ENCODE measurements at places on chromosomes 16 and 17. TPM values are rescaled to one million over a fixed set of nuclear protein-coding genes. Genes with fewer than 3 reads are reported as not detected.

DNA sequence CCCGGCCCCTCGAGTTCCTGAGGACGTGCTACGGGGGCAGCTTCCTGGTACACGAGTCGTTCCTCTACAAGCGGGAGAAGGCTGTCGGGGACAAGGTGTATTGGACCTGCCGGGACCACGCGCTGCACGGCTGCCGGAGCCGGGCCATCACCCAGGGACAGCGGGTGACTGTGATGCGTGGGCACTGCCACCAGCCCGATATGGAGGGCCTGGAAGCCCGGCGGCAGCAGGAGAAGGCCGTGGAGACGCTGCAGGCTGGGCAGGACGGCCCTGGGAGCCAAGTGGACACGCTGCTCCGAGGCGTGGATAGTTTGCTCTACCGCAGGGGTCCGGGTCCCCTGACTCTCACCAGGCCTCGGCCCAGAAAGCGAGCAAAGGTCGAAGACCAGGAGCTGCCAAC is 21.4 kb downstream of the FLYWCH1 start:
- DNase-seq: peak; percentile 43

DNA sequence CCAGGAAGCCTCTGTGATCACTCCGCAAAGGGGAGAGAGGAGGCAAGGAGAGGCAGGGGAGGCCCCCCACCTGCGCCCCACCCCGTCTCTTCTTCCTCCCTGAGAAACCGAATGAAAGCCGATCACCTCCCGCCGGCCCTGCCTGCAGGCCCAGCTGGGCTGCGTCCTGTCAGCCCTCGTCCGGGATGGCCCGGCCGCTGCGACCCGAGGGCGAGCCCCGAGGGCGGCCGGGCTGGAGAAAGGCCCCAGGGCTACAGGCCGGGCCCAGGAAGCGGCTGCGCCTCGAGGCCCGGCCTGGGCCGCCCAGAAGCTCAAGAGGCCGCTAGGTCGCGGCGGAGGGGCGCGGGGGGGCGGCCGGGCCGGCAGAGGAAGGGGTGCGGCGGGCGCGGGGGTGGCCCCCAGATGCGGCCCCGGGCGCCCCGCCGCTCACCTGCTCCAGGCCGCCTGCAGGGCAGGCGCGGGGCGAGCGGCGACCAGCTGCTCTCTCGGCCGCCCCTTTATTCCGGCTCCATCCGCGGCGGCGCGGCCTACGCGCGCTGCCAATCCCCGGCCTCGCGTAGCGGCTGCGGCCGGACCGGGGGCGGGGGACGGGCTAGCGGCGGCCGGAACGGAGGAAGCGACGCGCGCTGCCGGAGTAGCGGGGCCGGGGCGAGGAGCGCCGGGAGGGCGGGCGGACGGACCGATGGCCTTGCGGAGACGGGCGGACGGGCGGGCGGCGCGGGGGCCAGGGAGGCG is at the start of gene ZNF319:
Gene ZNF319, minus strand, starts transcription at position 702 of the 735 bp plus-strand sequence. CDS start 2,407 bp downstream, outside the sequence.
- peak; percentile 88 for DNase-seq

DNA sequence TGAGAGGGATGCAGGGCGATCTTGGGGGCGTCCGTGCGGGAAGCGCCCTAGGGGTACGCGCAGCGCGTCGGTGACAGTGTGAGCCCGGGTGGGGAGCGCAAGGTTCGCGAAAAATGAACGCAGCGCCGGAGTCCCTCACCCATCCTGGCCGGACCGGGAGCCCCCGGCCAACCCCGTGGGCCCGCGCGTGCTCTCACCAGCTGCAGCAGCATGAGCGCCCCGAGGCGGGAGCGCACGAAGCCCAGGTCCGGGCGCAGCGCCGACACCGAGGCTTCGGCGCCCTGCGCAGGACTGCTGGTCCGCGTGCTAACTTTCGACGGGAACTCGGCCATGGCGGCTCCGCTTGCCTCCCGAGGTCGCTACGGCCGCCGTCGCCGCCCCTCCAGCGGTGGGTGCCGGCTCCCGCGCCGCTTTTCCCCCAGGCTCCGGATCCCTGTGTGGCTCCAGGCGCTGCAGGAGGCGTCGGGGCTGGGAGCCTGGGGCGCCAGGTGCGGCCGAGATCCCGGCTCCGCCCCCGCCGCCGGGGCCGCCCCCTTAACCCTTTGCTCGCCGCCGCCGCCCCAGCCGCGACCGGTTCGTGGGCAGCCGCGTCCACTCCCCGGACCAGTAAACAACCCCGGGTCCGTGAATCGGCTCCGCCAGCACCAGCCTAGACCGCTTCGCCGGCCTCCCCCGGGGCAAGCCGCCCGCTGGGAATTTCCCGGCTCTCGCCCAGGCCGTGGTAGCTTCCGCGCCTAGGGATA is at the start of gene PLLP:
Gene PLLP, minus strand, starts transcription at position 464 of the 743 bp plus-strand sequence. Its CDS starts 132 bp downstream, at position 332.
- peak; percentile 96 for DNase-seq

- peak; percentile 57 for DNase-seq
Measured at GRCh38 chr16:1431497-1432270, 806 bp downstream of the PERCC1 start.

GRCh38 chr17:43760254-43760852 is 1.8 kb upstream of the SOST start:
- peak; percentile 92 for DNase-seq

- no peak for DNase-seq
Measured at GRCh38 chr17:2054262-2054511, 716 bp upstream of the HIC1 start.

DNA sequence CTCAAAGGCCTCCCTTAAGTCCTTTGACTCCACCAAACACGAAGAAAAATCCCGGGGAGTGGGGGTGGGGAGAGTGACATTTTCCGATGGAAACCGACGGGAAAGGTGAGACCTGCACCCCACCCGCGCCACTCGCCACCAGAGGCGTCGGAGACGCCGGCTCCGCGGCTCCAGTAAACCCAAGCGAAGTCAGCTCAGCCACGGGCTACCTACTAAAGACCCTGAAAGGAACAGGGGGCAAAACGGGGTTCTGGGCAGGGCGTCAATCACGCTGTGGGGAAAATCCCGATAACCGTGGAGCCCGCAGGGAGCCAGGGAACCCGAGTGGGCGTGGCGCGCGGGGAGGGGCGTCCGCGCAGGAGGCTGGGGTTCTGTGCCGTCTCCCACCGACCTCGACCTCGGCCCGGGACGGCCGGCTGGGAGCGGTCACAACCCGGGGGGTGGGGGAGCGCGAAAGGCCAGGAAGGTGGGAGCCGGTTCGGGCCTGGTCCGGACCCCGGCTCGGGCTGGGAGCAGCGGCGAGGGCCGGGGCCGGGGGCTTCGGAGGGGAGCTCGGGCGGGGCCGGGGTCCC is 565 bp downstream of the WDR45B start:
- peak; percentile 91 for DNase-seq

GRCh38 chr17:77385750-77386501 is 245.2 kb downstream of the SEC14L1 start:
- DNase-seq: no peak

DNA sequence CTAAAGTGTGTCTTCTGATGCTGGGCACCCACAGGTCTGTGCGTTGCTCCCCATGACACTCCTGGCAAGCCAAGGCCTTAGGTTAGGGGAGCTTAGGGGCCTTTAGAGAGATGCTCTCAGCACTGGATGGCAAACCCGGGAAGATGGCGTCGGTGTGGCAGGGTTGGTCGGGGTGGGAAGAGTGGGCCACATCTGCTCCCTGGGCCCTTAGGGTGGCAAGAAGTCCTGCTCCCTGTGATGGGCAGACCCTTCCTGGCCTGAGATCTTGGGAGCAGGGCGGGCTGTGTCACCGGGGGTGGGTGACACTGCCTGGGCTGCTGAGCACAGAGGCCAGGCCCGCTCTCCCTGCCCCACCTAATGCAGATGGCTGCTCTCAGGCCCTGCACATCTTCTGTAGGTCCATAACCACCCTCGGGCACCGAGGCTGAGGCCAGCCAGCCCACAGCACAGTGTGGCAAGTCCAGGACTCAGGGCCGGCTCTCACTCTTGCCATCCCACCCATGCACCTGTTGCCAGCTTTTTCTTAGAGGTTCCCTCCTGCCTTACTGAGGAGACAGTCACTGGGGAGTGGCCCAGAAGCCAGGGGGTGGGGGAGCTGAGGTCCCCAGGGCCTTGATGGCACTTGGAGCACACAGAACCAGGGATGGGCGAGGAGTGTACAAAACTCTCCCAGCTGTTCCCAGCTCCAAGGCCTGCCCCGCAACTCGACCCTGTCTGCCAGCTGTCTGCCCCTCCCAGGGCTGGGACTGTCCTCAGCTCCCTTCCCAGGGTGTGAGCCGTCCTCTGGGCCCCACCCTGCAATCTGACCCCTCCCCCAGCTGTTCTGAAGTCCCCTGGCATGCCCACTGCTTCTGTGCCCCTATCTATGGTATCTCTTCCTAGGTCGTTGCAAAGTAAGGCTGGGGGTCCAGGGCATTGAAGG is 4.4 kb upstream of the MTSS2 start:
- no peak for DNase-seq

DNA sequence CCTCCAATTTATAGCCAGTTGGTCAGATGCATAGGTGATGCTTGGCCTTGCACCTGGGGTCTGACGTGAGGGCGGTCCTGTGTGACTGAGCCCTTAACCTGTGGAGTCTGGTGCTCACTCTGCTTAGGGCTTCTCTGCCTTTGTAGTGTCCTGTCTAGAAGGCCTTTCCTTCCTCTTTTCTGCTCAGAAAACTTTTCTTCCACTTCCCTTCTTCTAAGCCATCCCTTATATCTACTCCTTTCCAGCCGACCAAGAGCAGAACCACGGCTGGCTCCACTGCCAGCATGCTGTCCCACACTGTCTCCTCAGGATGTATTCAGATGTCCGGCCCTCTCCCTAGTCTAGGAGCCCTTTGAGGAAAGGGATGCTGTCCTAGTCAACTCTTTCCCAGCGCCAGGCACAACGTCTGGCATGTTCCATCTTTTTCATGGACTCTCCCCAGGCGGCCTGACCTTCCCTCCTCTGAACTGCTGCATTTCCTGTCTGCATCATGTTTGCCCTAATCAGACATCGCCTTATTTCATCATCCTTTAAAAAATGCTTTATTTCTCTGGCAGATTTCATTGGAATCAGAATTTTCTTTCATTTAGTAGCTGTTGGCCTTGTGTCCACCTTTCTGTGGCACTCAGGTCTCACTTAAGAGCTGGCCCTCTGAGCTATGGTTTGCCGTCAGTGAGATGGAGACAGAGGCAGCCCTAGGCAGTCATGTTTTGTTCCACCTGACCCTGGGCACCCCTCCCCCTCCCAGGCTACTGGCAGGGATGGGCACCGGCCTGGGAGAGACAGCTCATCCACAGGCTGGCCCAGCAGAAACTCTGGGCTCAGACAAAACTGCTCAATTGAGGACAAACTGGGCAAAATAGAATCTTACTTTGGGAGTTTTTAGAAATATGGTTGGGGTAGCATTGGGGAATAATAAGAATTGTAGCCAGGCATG is 15.5 kb upstream of the BRCA1 start:
- DNase-seq: no peak

- no peak for DNase-seq
Measured at GRCh38 chr17:63988127-63988478, 10.0 kb upstream of the PRR29 start.

- peak; percentile 88 for DNase-seq
Measured at GRCh38 chr17:13024526-13025257, 6.9 kb upstream of the ELAC2 start.

- DNase-seq: no peak
Measured at GRCh38 chr17:51455211-51455610, 194.9 kb downstream of the UTP18 start.

DNA sequence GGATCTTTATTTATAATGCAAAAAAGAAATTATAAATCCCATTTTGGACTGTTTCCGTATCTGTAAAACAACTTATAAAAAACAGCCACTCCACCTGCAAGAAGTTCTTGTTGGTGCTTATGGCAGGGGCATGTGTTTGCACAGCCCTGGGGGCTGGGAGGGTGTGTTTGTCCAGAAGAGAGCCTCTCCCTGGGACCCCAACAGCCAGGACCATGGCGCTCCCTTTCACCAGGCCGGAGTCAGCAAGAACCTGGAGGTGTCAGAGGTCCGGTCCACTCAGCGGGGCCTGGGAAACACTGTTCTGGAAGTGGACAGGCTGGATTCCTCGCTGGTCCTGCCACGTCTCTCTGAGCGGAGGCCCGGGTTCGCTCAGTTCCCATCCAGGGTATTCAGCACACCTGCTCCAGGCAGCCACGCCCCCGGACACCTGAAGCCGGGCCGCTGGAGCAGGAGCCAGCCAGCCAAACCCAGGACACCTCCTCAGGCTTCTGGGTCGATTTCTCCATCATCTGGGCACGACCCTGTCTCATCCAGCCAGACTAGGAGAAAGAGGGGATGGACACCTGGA is 18.9 kb upstream of the GINS2 start:
- no peak for DNase-seq

Gene ABCA3
- total RNA-seq: 6.6 TPM

Gene PDILT
- total RNA-seq: not detected

Gene OR3A3
- not detected for total RNA-seq

Gene SLC46A1
- 6.7 TPM for total RNA-seq

Gene DNAH9
- 0.85 TPM for total RNA-seq

Gene CDT1
- total RNA-seq: 120 TPM

Measured in H7 (cell line).